Activated CD4-positive, alpha-beta T cell treated with anti-CD3 and anti-CD28 coated beads, Interleukin-2, amount 50 U/mL, for 1 hour (primary cell): ENCODE measurements at places on chromosomes 6 and 20.

- DNase-seq = no peak
Measured at GRCh38 chr6:20755631-20756030, 221.4 kb downstream of the CDKAL1 start.

DNA sequence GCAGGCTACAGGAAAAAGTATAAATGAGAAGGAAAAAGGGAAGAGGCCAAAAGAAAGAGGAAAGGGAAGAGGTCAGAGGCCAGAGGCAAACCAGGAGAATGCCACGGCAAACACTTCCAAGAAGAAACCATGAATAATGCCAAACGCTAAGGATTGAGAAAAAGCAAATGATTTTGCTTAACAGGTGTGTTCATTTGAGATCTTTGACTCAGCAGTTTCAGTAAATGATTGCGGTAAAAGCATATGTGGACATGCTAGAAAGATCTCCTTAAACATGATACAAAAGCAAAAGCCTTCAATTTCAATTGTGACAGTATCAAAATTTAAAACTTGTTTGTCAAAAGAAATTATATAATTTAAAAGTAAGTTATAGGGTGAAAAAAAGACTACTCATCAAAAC, 70.6 kb downstream of the UBE3D start:
- no peak for DNase-seq

GRCh38 chr6:151139524-151139923, 100.2 kb upstream of the AKAP12 start:
- no peak for DNase-seq

- DNase-seq = peak; percentile 34
Measured at GRCh38 chr6:32941214-32941768, 463 bp upstream of the HLA-DMB start.
